ENCODE measurements at places on chromosomes 13 and 19. TPM values are rescaled to one million over a fixed set of nuclear protein-coding genes. Genes with fewer than 3 reads are reported as not detected.

DNA sequence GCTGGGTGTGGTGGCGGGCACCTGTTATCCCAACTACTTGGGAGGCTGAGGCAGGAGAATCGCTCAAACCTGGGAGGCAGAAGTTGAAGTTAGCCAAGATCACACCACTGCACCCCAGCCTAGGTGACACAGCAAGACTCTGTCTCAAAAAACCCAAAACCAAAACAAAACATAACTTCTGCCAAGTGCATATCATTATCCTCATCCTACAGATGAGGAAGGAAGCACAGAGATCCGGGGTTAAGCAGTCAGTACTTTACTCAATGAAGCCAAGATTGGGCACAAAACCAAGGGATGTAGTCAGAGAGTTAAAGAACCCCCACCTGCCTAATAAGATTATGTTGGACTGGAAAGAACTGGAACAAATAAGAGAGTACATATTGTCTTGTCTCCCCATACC is 5.5 kb upstream of the TMTC4 start:
- no peak for DNase-seq

DNA sequence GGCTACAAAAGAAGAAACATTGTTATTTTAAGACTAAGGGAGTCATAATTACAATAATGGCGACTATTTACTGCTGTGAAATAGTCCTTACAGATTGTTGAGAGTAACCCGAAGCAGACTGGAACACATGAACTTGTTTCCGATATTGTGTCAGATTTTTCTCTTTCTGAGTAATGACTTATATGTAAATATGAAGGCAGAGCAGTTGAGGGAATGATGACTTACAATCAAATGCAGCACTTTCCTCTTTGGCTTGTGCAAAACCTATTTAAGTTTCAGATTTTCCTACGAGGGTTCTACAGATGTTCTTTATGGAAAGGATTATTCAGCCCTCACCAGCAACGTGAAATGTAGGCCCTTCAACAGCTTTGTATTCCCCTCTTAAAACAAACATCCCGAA is 198.6 kb downstream of the RGCC start:
- DNase-seq = no peak

DNA sequence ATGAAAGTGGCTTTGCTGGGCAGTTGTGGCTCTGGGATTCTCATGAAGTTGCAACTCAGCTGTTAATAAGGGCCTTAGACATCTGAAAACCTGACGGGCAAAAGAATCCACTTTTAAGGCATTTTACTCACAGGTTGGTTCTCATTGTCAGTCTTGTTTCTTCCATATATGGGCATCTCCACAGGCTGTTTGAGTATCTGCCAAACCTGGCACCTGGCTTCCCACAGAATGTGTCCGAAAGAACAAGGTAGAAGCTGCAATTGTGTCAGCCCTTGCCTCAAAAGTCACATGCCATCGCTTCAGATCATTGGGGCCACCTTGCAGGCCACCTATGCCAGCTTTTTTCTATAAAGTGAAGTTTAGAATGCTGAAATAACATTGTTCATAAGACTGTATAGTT is 102.4 kb downstream of the KCTD12 start:
- DNase-seq = no peak

DNA sequence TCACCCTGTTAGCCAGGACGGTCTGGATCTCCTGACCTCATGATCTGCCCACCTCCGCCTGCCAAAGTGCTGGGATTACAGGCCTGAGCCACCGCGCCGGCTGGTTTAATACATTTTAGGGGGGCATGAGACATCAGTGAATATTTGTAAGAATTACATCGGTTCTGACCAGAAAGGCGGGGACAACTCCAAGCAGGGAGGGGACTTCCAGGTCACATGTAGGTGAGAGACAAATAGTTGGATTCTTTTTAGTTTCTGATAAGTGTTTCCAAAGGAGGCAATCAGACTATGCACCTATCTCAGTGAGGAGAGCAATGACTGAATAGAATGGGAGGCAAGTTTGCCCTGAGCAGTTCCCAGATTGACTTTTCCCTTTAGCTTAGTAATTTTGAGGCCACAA is 3.7 kb upstream of the ZNF552 start:
- DNase-seq = no peak

DNA sequence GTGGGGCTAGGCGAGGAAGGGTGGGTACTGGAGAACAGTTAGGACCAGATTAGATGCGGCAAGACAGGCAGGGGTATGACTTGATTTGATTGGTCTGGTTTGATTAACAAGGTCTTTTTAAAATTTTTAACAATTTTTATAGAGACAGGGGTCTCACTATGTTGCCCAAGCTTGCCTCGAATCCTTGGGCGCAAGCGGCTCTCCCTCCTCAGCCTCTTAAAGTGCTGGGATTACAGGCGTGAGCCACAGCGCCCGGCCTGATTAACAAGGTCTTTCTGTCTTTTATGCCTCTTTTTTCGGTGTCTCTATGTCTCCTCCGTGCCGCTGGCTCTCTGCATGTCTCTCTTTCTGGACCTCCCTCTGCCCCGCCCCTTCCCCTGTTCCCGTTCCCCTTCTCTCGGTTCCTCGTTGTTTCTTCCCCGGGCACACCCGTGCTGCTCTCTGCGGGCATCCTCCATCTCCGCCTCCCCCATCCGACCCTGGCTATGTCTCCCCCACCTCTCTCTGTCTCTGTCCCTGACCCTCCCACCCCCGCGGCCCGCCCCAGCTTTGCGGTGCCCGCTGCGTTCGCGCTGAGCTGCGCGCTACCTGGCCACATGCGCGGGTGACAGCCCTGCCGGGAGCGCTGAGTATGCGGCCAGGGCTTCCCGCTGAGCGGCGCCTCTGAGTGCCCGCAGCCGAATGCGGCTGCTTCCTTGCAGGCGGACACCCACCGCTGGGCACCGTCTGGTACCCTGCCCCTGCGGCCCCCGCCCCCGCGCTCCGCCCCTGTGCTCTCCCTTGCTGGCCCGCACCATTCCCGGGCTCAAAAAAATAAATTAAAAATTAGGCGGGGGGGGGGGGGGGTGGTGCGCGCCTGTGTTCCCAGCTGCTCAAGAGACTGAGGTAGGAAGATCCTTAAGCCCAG is 8.1 kb upstream of the SDHAF1 start:
- DNase-seq = no peak

GRCh38 chr13:112234131-112234875 is 141.9 kb upstream of the SPACA7 start:
- DNase-seq = no peak

Gene S1PR4
- total RNA-seq = not detected

Gene OR7A5
- total RNA-seq = not detected

Gene TMPRSS9
- 0.31 TPM for total RNA-seq

Gene DACH1
- total RNA-seq = 0.48 TPM

Gene KLK13
- not detected for total RNA-seq

GRCh38 chr13:65085977-65086376 is 2144.2 kb downstream of the PCDH9 start:
- DNase-seq = no peak

GRCh38 chr19:18291590-18292461 is 10.4 kb upstream of the JUND start:
- DNase-seq = peak; percentile 56

- no peak for DNase-seq
These were observed 525.8 kb downstream of the MYO16 start for GRCh38 chr13:109154966-109155761.

DNA sequence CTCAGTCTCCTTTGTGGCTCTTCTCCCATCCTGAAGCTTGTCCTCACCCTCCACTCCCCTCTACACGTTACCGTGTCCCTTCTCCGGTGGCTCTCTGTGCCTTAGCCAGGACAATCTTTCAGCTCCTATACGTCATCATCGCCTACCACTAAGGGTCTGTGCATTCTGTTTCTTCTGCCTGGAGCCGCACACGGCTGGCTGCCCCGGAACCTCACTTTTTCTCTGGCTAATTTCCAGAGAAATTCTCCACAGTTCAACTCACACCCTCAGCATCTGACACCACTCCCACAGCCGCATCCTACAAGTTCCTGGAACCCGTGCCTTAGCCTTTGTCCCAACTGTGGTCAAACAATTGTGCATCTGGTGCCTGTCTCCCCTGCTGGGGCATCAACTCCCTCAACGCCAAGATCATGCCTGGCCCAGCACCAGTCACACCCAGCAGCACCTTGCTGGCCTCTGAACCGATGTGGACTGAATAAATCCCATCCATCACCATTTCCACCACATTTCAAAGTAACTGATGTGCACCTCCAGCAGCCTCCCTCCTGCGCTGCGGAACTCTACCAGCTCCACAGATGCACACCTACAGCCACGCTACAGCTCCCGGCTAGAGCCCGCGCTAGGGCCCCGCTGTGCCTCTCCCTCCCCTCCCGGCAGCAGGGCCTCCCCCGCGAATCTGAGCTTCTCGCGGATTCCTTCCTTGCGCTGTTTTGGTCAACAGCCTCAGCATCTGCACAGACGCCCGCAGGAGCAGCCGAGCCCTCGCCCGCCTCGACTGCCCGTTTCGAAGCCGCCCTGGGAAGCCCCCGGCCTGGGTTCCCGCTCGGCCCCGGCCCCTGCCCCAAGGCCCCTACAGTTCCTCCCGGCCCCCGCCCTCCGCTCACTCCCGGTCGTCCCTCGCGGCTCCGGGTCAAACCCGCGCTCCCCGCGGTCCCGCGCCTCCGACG is 689 bp downstream of the DCUN1D2 start:
- DNase-seq = peak; percentile 58

GRCh38 chr13:101149735-101150384 is 266.4 kb downstream of the NALCN start:
- no peak for DNase-seq

DNA sequence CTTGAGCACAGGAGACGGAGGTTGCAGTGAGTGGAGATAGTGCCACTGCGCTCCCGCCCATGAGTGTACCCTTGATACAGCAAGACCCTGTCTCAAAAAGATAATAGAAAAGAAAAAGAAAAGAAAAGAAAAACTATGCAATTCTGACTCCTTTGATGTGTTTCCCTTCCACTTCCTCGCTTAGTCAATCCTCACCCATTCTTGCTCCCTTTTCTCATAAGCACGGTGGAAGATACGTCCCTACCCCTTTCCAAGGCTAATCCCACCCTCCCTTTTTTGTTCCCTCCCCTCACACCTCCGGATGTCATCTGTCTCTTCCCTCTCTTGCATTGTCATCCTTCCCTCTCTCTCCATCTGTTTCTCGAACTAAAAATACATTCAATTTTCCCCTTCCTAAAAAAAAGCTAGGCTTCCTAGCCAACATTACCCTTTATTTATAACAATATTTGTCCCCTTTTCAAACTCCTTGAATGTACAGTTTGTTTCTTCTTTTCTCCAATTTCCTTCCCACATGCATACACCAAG is 40.5 kb upstream of the ITM2B start:
- no peak for DNase-seq

DNA sequence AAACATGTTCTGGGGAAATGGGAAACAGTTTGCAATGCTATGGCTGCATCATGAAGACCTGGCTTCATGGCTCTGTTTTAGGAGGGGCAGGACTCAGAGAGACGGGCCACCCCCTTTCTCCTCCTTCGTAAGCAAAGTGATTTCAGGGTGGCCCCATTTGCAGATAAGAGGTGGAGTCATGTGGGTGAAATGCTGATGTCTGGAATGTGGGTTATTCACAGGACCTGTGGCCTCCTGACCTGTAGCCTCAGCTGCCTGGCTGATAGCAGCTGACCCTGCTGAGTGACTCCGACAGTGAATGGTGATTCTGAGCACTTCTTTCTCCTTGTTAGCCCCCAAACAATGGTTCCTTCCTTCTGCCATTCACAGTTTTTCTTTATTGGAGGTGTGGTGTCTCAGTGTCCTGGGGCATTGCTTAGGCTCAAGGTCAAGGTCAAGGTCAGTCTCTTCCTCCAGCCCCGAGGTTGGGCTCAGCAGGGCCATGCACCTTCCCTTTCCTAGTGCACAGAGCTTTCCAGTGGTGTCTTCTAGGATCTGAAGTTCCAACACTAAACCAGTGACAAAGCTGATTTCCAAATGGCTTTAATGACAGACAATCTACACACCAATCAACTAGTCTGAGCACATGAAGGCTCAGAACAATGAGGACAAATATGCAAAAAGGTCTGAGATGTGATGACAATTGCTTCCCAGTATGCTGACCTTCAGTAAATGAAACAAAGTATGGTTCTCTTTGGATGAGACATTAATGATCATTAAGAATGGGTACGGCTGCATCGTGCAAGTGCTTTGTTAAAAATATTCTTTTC is 49.6 kb upstream of the ANKRD10 start:
- DNase-seq = no peak

DNA sequence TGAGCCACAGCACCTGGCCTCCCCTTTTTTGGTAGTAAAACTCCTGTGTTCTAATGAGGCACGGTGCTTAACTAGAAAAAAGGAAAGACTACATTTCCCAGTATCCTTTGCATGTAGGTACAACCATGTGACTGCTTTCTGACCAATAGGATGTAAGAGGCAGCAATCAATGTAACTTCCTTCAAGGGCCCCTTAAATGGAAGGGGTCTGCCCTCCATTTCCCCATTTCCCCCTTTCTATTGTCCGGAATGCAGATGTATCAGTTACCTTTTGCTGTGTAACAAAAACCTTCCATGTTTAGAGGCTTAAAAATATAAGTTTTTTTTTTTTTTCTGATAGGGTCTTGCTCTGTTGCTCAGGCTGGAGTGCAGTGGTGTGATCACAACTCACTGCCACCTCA is 2.2 kb downstream of the GPR32 start:
- peak; percentile 41 for DNase-seq

GRCh38 chr13:34179481-34179880 is 361.5 kb downstream of the RFC3 start:
- no peak for DNase-seq

GRCh38 chr13:104004572-104004971 is 938.4 kb upstream of the SLC10A2 start:
- no peak for DNase-seq

- no peak for DNase-seq
These were observed 16.3 kb upstream of the PARP4 start for GRCh38 chr13:24528816-24529398.

Gene FFAR3
- not detected for total RNA-seq

Gene FOXA3
- 10.7 TPM for total RNA-seq

- DNase-seq = peak; percentile 51
These were observed 12.1 kb downstream of the PIN1 start for GRCh38 chr19:9847087-9847671.

Gene ZNF85
- total RNA-seq = not detected

Gene COX6B1
- 846 TPM for total RNA-seq

DNA sequence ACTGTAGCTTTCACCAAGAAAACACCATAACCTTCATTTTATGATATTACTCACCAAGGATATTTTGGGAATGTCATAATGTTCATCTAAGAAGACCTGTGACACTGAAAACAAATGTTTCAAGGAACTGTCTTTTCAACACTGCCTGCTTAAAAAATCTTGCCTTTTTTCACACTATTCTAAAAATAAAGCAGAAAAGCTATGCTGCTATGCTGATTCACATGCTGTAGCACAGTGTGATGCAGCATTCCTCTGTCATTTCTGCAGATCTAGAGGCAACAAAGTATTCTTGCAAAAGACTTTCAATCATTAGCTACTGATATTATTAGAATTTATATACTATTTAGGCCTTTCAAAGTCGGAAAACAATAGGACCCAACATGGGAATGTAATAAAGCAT is 525.7 kb downstream of the UQCRFS1 start:
- DNase-seq = no peak
